ENCODE measurements at places on chromosomes 16 and 17.

DNA sequence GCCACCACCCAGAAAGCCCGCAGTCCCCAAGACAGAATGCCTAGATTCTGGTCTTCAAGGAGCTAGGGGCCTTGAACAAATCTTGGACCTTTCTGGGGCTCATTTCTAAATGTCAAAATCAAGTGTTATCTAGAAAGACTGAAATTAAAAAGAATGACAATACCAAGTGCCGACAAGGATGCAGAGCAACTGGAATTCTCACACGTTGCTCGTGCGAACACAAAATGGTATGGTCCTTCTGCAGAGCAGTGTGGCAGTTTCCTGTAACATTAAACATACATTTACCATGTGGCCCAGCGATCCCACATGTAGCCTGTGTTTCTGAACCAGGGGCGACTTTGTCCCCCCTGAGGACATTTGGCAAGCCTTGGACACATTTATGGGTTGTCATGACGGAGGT lies 137.9 kb downstream of the GAS7 start:
- DNase-seq: no peak

- DNase-seq: no peak
These were observed 150.9 kb downstream of the MRM1 start for GRCh38 chr17:36752096-36752888.

- no peak for DNase-seq
These were observed 562.8 kb upstream of the ZFHX3 start for GRCh38 chr16:73610605-73611156.

DNA sequence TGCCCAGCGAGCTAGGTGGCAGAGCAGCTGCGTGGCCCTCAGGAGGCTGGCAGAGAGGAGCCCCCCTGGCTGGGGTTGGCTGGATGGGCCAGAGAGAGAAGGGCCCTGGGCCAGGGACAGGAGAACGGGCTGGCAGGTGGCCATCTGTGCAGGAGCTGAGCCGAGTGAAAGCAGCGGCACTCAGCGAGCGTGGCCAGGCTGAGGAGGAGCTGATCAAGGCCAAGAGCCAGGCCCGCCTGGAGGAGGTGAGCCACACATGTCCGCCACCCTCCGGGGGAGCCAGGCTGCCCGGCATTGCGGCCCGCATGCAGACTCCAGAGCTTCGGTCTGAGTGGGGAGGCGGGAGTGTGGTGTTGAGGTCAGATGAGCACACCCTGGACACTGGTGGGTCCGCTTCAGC lies 2.1 kb upstream of the RAC3 start:
- no peak for DNase-seq

DNA sequence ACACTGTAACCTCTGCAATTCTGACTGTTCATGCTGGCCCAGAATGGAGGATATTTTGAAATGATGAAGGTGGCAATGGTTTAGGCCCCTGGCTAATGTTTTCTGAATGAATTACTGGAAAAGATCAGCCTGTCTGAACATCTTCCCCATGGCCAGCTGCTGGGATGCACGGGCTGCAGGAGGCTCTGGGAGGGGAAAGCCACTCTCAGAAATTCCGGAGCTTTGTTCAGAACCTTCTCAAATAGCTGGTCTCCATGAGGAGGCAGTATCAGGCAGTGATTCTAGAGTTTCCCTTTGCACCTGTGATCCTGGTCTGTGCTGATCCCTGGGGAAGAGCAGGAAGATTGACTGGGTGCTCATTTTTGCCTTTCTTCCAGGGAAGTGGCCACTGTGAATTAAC lies 5.0 kb downstream of the SLC6A2 start:
- peak; percentile 5 for DNase-seq

GRCh38 chr16:8595783-8596182 lies 5.5 kb upstream of the TMEM114 start:
- no peak for DNase-seq

GRCh38 chr17:5772720-5773119 lies 188.4 kb upstream of the NLRP1 start:
- no peak for DNase-seq

- DNase-seq: peak; percentile 86
These were observed 1.4 kb upstream of the CEMP1 start for GRCh38 chr16:2532494-2533141.

DNA sequence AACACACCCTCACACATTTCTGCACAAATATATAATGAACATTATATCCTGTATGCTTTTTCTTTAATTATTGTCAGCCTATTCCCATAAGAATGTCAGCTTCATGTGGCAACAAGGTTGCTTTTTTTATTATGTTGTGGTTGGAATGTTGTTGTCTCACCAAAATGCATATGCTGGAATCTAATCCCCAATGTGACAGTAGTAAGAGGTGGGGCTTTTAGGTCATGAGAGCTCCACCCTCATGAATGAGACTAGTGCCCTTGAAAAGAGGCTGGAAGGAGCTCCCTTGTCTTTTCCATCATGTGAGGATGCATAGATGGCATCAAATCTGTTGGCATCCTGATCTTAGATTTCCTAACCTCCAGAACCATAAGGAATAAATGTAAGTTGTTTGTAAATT lies 131.3 kb upstream of the IRX6 start:
- no peak for DNase-seq

DNA sequence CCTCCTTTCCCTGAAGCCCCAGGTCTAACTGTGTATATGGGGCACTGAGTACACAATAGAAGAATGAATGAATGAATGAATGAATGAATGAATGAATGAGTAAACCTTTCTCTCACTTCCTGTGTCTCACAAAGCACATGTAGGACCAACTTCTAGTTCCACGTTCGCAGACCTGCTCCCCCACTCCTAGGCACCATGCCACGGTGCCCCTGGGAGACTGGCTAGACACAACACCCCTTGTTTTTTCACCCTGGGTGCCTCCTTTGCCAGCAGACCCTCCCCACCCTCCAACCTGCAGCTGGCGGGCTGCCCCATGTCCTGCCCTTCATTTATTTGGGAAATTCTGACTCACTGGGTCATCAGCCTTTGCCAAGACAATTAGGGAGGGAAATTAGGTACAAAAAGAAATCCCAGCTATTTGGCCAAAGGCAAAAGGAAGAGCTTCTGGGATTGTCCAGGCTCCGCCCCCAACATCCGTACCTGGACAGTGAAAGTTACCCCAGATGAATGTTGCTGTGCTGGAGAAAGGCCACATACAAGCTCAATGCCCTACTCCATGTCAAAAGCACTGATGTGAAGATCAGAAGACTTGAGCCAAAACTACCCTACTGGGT lies 7.7 kb downstream of the CES1 start:
- DNase-seq: no peak

- no peak for DNase-seq
These were observed 96.9 kb downstream of the ADCY9 start for GRCh38 chr16:4019371-4019791.

GRCh38 chr16:5841974-5842373 lies 744.4 kb upstream of the EEF2KMT start:
- DNase-seq: no peak

DNA sequence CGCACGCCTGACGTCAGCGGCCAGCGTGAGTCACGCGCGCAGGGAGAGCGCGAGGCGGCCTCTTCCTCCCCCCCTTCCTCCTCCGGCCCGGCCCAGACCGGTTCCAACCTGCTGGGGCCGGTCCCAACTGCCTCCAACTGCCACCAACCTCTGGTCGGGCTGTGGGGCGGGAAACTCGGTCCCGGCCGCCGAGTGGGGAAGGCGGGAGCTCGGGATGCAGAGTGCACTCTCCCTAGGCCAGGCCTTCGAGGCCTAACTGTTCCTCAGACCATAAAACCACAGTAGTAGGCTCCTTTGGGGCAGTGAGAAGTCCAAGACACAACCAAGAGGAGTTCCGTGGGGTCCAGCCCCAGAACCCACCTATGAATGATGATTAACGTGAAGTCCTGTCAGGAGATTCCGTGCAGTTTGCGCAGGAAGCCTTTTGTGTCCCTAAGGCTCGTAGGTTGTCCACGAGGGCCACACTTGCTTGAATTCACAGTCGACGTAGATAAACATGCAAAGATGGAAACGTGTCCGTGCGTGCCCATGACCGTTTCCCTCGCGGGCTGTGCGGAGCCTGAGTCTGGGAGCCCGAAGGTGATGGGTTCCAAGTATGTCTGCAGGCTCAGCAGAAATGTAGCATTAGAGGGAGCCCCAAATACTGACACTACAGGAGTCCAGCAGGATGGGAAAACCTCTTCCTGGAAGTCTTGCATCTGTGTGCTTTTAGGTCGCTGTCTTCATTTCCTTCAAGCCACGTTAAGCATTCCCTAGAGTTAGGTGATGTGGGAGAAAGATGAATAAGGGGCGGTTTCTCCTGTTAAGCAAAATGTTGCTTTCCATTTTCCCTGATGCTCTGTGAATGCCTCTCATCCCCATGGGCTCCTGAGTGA lies 647 bp downstream of the UNK start:
- peak; percentile 95 for DNase-seq

DNA sequence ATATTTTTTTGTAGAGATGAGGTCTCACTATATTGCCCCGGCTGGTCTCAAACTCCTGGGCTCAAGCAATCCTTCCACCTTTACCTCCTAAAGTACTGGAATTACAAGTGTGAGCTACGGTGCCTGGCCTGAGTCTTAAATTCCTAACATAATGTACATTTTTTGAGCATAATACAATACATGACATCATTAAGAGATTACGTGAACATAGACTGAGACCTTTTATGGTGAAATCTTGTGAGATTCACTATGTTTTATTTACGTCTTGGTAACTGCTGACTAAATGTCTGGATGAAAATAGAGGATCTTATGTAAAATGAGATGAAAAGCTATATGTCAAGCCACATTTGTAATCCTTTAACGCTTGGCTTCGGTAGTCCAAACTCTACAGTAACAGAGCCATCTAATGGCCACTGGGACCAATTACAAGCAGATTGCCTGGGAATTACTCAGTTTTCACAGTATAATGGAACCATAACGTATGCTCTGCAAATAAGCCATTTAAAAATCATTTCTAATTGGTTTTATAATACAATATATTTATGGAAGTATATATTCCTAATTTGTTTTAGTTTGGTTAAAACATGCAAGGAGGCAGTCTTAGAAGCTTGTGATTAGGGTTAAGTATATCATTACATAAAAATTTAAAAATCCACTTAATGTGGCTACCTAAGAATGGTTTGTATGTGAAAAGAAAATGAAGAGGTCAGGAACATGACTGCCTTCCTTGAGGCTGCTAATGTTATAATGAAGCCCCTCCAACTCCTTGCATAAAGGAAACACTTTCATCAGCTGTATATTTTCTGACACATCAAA lies 8.1 kb upstream of the EFCAB13 start:
- no peak for DNase-seq

- no peak for DNase-seq
These were observed 5.0 kb upstream of the MYL4 start for GRCh38 chr17:47203984-47204721.

DNA sequence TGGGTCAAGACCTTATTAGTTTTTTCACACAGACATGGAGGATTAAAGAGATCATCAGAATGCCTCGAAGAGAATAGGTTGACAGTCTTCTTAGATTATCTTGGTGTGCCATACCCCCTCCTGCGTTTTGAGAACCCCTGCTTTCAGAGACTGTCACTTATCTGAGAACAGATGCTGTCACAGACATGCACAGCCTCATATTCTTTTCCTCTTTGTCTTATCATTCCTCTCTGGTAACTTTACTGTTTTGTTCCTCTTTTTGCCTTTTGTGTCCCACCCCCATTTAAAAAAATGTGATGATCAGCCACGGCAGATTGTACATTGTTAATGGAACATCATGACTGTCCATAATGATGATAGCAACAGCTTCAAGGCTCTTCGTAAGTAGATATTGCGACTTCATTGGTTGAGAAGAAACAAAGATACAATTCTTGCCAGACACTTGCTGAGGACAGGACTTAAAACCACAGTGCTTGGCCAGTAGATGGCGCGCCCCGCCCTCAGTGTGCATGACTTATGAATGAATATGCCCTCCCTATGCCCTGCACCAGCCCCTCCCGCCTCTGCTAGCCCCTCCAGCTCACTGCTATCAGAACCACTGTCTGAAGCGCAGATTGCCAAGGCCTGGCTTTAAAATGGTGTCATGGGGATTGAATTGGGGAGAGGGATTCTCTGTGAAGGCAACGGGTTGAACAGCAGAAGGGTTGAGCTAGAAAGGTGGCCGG lies 2.6 kb upstream of the PITPNC1 start:
- peak; percentile 91 for DNase-seq

DNA sequence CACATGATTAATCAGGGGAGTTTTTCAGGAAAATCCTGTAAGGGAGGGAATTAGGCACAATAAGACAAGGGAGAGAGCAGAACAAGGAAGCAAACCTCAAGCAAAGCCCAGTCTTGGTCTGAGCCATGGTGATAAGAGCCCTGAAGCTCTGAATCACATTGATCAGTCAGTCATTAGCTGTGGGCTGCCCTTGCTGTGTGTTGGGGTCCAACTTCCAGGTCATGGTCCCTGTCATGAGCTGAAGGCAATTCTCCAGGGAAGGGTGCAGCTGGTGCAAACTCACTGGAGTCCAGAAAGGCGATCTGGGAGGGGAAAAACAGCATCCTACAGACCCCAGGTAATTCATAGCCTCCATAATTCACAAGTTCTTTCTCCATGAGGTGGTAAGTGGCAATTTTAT lies 89.9 kb downstream of the CYLD start:
- peak; percentile 25 for DNase-seq

DNA sequence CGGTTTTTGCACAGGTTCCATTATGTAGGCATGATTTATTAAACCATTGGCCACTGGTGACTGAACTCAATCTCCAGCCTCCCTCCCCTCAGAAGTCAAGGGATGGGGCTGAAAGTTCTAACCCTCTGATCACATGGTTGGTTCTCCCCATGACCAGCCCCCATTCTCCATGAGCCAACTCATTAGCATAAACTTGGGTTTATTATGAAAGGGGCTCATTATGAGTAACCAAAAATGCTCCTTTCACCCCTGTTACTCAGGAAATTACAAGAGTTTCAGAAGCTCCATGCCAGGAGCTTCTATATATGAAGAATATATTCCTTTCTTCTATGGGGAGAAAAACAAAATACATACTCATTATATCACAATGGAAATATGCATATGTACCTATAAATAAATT lies 555.3 kb downstream of the HS3ST4 start:
- no peak for DNase-seq

DNA sequence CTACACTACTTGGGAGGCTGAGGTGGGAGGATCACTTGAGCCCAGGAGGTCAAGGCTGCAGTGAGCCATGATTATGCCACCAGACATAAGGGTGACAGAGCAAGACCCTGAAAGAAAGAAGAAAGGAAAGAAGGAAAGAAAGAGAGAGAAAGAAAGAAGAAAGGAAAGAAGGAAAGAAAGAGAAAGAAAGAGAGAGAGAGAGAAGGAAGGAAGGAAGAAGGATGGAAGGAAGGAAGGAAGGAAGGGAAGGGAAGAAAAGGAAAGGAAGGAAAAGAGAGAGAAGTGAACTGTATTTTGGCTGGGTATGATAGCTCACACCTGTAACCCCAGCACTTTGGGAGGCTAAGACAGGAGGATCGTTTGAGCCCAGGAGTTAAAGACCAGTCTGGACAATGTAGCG lies 24.3 kb upstream of the PYY start:
- no peak for DNase-seq

Data from sciatic nerve (tissue), 2 donors.